ENCODE measurements at places on chromosomes 2 and 18. TPM values are rescaled to one million over a fixed set of nuclear protein-coding genes. Genes with fewer than 3 reads are reported as not detected.

DNA sequence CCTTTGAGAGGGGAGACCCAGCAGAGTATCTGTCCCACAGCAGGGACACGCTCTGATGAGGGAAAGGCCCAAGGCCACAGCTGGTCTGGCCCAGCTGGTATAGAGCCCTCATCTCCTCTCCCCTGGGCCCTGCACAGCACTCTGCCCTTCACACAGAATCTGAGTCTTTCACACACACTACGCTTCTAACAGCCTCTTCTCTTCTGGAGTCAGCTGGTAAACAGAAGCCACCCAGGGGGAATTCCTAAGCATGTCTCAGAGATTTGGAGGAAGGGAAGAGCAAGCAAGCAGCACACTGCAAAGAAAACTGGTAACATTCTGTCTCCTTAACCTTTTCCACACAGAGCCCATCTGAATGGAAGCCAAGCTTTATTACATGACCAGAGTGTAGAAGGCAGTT lies 121.1 kb upstream of the ACAA2 start:
- H3K4me1 ChIP-seq, result no peaks in the 10 kb centered on the region
- no peaks in the 10 kb centered on the region for H3K27me3 ChIP-seq
- no peak for DNase-seq
- H3K36me3 ChIP-seq, result peaks cover 11% of the 10 kb centered on the region
- no peak overlapping the region for H3K27ac ChIP-seq
- H3K4me3 ChIP-seq, result no peak overlapping the region

DNA sequence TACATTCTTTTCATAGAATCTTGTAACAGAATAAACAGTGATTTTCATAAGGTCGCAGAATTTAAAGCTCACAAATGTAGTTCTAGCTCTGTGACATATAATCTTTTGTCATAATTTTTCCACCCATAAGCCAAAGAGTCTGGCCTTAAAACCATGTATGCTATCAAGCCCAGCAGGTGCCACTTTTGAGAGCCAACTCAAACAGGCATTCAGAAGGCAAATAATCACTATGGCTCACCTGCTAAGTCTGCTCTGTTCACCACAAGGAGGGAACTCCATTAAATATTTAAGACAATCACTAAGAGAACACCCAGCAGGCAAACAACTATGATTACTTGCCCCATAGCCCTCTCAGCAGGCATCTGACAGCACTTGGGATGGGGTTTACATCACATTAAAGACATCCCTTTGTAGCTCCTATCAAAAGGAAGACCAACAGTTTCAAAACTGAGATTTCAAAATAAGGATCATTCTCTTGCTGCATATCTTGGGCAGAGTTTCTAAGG lies 241.6 kb downstream of the PDE11A start:
- H3K27me3 ChIP-seq, result no peaks in the 10 kb centered on the region
- no peak overlapping the region for H3K4me3 ChIP-seq
- no peak overlapping the region for H3K27ac ChIP-seq
- DNase-seq, result no peak
- no peaks in the 10 kb centered on the region for H3K4me1 ChIP-seq

- H3K27me3 ChIP-seq, result no peaks in the 10 kb centered on the region
- H3K27ac ChIP-seq, result no peak overlapping the region
- H3K36me3 ChIP-seq, result no peaks in the 10 kb centered on the region
- no peak for DNase-seq
Observed at GRCh38 chr2:103960129-103960513, 893.8 kb upstream of the POU3F3 start.

- no peak overlapping the region for H3K4me3 ChIP-seq
- H3K27me3 ChIP-seq, result no peaks in the 10 kb centered on the region
- H3K4me1 ChIP-seq, result peaks cover 9% of the 10 kb centered on the region
- H3K36me3 ChIP-seq, result no peaks in the 10 kb centered on the region
Observed at GRCh38 chr2:19026261-19026660, 332.2 kb downstream of the OSR1 start.

DNA sequence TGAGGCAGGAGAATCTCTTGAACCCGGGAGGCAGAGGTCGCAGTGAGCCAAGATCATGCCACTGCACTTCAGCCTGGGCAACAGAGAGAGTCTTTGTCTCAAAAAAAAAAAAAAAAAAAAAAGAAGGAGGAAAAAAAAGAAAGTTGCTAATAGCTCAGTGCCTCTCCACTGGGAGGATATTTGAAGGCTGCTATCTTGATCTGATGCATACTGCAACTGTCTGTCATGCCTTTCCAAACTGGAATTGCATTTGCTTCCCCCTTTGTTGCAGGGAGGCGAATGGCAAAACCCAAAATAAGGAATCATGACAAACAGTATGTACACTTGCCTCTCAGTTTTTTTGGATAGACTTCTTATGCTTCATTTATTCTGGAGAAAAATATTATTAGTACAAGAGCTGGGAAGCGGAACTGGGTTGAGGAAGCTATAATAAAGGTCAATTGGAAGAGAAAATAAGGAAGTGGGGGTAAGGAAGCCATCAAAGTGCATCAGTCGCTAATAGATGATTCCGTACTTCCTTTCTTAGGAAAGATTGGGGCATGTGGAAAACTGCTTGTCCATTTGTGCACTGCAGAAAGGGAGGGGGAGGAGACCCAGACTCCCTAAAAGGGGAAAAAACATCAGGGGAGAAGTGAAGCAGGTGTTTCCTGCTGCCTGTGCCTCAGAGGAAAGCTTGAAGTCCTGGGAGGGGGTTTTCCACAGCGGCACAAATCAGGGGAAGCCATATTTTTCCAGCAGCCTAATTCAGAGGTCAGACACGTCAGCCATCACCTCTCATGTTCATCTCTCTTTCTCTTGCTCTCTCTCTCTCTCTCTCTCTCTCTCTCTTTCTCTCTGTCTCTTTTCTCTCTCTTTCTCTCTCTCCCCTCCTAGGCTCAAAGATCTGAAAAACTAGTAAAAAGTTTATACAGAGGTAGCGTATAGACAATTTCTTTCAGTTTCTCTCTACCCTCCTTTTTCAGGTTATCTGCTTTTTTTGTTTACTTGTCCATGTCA lies 301.4 kb upstream of the TNP1 start:
- DNase-seq, result no peak
- no peak overlapping the region for H3K27ac ChIP-seq
- H3K4me3 ChIP-seq, result no peak overlapping the region
- peaks cover 19% of the 10 kb centered on the region for H3K27me3 ChIP-seq
- no peaks in the 10 kb centered on the region for H3K36me3 ChIP-seq

DNA sequence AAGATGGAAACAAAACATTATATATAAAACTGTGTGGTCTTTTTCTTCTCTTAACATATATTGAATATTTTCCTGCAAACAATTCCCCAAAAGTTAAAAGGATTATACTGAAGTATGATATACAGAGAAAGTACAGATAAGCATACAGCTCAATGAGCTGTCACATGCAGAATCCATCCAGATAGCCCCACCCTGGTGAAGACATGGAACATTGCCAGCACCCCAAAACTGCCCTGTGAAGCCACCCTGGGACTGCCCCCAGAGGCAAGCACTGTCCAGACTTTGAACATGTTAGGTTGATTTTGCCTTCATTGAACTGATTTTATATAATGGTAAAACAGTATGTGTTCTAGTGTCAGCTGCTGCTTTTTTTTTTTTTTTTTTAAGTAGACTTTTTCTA lies 112.3 kb upstream of the IL1R2 start:
- H3K27ac ChIP-seq, result no peak overlapping the region
- H3K27me3 ChIP-seq, result no peaks in the 10 kb centered on the region

GRCh38 chr2:200174433-200175216 lies 131.9 kb upstream of the SPATS2L start:
- no peak overlapping the region for H3K4me3 ChIP-seq
- no peaks in the 10 kb centered on the region for H3K36me3 ChIP-seq
- no peaks in the 10 kb centered on the region for H3K4me1 ChIP-seq
- peaks cover 20% of the 10 kb centered on the region for H3K27me3 ChIP-seq
- DNase-seq, result no peak

DNA sequence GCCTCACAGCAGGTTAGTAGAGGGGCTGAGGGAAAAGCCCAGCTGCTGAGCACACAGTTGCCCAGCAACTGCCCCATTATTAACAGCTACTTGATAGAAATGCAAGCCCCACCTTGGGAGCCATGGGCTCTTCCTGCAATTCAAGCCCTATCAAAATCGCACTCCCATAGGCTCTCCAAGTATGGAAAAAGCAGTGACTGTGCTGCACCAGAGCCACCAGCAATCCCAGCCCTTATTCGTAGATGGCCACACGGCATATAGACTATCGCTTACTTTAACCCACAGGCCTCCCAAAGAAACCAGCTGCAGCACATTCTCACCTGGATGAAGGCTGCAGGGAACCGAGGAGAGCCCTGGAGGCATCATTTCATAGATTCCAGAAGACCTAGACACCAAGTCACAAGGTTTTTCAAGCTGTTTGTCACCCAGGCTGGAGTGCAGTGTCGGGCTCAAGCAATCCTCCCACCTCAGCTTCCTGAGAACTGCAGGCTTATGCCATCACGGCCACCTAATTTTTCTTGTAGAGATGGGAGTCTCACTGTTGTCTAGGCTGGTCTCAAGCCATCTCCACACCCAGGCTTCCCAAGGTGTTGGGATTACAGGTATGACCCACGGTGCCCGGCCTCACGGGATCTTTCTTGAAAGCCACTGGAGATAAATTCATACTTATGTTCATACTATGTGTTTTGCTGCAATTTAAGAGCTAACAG lies 11.3 kb downstream of the NCL start:
- peak; percentile 23 for DNase-seq
- H3K4me1 ChIP-seq, result peaks cover 10% of the 10 kb centered on the region
- no peak overlapping the region for H3K4me3 ChIP-seq
- no peaks in the 10 kb centered on the region for H3K27me3 ChIP-seq

DNA sequence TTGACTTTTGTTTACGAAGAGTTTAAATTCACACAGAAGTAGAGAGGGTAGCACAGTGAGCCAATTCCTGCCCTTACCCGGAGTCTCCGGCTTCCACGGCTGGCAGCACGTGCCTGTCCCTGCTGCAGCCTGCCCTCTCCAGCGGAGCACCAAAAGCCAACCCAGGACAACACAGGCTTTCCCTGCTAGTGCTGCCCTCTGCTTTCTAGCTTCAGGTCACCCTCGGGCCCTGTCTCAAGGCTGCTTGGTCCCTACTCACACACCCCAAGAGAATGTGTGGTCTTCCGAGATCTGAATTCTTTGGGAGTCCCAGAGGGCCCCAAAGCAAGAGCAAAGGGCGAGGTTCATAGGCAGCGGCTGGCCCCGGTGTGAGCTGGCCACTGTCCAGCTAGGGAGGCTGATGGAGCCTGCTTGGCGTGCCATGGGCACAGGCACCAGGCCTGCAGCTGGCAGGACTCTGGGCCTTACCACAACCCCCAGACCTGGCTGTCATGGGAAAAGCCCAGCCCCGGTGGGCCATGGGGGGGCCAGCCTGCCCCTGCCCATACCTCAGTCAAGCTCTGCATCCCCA lies 7.0 kb upstream of the HS6ST1 start:
- no peak overlapping the region for H3K27ac ChIP-seq
- peaks cover 49% of the 10 kb centered on the region for H3K4me1 ChIP-seq
- H3K4me3 ChIP-seq, result peak overlapping the region; percentile 29
- no peaks in the 10 kb centered on the region for H3K27me3 ChIP-seq
- no peaks in the 10 kb centered on the region for H3K36me3 ChIP-seq
- no peak for DNase-seq

DNA sequence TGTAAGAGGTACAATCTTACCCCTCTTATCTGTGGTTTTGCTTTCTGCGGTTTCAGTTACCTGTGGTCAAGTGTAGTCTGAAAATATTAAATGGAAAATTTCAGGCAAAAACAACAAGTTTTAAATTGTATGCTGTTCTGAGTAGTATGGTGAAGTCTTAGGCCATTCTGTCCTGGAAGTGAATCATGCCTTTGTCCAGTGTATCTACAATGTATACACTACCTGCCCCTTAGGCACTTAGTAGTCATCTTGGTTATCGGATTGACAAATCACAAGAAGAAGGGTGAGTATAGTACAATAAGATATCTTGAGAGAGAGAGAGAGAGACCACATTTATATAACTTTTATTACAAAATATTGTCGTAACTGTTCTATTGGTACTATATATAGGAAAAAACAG lies 43.5 kb downstream of the RAB3GAP1 start:
- H3K4me1 ChIP-seq, result peaks cover 40% of the 10 kb centered on the region
- peaks cover 2% of the 10 kb centered on the region for H3K36me3 ChIP-seq
- no peak for DNase-seq
- H3K4me3 ChIP-seq, result no peak overlapping the region
- no peak overlapping the region for H3K27ac ChIP-seq
- no peaks in the 10 kb centered on the region for H3K27me3 ChIP-seq

- DNase-seq, result no peak
- peaks cover 13% of the 10 kb centered on the region for H3K4me1 ChIP-seq
- no peak overlapping the region for H3K27ac ChIP-seq
- peaks cover 35% of the 10 kb centered on the region for H3K36me3 ChIP-seq
- H3K4me3 ChIP-seq, result no peak overlapping the region
Observed at GRCh38 chr2:24272907-24273306, 87.4 kb downstream of the ITSN2 start.

Gene PLGLB1
- polyA plus RNA-seq, result 0.26 TPM

Gene SLC14A1
- polyA plus RNA-seq, result not detected

Gene SF3B1
- 750 TPM for polyA plus RNA-seq
